CD14-positive monocyte (primary cell): ENCODE measurements at places on chromosomes 7 and 10.

DNA sequence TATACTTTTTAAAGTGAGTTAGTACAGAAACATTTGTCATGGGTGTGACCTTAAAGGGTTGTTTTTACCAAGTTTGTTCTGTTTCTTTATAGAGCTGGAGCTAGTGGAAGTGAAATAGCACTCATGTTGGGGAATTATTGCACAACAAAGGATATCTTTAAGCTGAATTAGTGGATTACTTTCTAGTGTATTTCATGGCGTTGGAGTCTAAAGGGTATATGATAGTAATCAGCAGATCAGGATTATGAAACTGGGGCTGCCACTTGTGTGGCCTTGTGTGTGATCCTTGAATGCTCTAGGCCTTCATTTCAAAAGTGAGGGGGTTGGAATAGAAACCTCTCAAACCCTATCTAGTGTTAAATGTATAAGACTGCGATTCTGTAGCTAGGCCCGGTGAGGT lies 123.6 kb downstream of the LYZL1 start:
- DNase-seq = no peak

GRCh38 chr10:28849821-28850220 lies 172.5 kb downstream of the BAMBI start:
- DNase-seq = no peak

DNA sequence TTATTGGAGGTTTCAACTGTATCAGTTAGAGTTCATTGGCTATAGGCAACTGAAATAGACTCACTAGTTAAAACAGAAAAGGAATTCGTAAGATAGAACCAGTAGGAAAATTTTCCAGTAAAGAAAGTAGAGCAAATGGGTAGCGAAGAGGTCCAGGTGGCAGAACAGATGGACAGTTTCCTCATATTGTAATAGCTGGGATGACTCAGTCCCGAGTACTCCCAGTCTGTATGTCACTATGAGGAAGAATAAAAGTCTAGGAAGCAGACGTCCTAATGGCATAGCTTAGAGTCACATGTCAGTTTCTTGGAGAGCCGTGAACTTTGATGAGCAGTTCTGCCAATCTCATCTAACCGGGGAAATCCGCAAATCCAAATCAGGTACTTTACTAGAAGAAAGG lies 95.3 kb downstream of the RNF32 start:
- DNase-seq = no peak

- no peak for DNase-seq
Observed at GRCh38 chr10:12387561-12388210, 38.3 kb downstream of the CAMK1D start.
